Activated naive CD8-positive, alpha-beta T cell treated with anti-CD3 and anti-CD28 coated beads, Interleukin-2, amount 50 U/mL, for 24 hours (primary cell): ENCODE measurements at places on chromosomes 4 and X.

DNA sequence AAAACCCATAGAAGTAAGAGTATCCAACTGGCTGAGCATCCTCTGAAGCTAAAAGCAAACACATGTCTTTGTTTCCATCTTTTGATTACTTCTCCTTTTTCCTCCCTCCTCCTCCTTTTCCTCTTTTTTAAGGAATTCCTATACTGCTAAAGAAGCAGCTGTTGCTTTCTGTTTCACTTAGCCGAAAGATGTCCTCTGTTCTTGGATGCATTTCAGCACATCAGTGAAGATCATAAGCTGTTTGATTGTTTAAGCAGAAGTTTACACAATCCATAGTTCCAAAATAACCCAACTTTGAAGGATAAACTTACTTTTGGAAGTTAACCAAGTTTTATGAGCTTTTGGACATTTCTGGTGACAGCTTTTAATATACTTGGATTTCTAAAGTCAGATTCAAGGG is 55.1 kb upstream of the TNIP3 start:
- DNase-seq: no peak

DNA sequence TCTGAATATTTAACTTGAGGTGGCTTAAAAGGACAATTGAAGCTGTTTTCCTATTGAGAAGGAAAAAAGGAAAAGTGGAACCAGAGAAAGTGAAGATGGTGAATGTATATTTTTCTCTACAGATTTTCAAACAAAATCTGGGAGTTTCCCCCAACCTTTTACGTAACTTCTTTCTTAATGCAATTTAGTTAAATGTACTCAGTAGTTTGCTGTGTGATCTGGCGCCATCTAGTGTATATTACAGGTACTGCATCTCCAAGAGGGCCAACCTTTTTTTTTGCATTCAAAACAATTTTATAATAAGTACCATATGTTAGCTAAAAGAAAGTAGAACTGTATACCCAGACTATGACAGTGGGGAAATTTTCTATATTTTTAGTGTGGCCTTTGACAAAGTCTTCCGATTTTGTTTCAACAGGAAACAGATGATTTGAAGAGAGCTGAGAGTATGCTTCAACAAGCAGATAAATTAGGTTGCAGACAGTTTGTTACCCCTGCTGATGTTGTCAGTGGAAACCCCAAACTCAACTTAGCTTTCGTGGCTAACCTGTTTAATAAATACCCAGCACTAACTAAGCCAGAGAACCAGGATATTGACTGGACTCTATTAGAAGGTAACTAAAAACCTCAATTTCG is 82.0 kb downstream of the PLS3 start:
- DNase-seq: peak; percentile 11

GRCh38 chr4:70801265-70801809 is 38.4 kb downstream of the GRSF1 start:
- no peak for DNase-seq

- no peak for DNase-seq
Observed at GRCh38 chr4:186551849-186552248, 3.5 kb downstream of the MTNR1A start.

GRCh38 chr4:112130906-112131305 is 14.3 kb upstream of the FAM241A start:
- no peak for DNase-seq

DNA sequence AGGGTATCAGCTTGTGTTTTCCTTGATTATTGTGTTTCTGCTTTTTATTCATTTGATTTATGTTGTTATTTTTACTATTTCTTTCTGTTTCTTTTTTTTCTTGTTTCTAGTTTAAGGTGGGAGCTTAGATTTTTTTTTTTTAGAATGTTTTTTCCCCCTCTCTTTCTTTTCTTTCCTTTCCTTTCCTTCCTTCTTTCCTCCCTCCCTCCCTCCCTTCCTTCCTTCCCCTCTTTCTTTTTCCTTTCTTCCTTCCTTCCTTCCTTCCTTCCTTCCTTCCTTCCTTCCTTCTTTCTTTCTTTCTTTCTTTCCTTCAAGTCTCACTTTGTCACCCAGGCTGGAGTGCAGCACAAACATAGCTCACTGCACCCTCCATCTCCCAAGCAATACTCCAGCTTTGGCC is 31.4 kb upstream of the PRDM8 start:
- DNase-seq: no peak

- no peak for DNase-seq
Observed at GRCh38 chrX:70134116-70134477, 850 bp downstream of the IGBP1 start.

GRCh38 chr4:110484029-110484428 is 8.1 kb downstream of the ENPEP start:
- no peak for DNase-seq

DNA sequence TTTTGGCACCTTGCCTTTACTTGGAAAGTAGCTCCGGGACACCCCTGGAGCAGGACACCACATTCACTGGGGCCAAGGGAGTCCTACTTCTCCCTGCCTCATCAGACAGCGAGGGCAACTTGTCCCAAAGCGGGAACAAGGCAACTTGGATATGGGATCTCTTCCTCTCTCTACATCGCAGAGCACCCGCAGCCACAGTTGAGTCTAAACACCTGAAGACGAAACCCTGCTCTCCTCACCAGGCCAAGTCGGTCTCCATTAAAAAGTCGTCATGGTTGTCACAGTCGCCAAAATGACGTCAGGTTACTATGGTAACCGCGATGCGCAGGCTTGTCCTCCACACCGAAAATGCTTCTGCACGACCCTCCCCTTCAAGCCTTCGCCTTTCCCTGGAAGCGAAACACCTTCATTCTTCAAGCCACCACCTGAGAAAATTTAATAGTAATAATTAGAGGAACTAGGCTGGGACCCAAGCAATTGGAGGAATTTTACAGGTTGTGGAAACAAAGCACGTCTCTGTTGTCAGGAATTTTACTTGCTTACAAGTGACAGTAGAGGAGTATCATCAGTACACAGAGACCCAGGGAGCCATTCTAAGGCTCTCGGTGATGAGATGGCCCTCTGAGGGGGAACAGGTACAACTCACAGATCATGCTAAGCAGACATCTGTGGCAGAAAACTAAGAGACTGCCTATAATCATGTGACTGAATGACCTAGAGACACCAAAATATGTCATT is 30.5 kb upstream of the TCEAL4 start:
- DNase-seq: peak; percentile 68

- no peak for DNase-seq
Observed at GRCh38 chr4:97500423-97500822, 642.9 kb downstream of the STPG2 start.

- DNase-seq: no peak
Observed at GRCh38 chr4:167885872-167886271, 206.5 kb upstream of the ANXA10 start.

DNA sequence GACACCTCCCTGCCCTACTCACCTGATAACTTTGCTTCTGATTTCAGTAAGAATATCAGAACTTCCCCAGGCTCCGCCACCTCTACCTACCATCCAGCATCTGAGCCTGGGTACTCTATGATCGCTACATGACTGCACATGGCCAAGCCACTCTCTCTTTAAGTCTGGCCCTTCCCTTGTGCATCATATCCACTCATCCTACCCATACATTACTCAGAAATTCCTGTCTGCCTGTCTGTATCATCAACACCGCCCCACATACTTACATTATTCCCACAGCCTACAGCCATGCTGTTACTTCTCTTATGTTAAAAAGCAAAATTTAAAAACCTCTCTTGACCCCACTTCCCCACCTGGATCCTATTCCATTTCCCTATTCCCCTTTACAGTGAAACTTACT is 84.7 kb downstream of the SCD5 start:
- no peak for DNase-seq

GRCh38 chr4:79358438-79358837 is 32.6 kb upstream of the NAA11 start:
- no peak for DNase-seq

DNA sequence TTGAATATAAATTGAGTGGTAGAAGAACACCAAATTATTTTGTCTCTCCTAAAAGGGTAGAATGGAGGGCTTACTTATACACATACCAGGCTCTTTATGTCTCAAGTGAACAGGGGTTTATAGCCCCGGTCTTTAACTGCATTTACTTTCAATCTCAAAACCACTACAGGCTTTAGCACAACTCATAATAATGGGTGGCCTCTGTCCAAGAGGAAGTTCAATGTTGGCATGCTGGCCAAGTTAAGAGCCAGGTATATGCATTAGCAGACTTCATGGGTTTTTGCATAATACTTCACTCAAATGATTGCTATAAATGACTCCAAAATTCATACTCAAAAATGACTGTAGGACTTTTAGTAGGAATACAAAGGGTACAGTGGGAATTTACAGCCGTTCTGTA is 118.5 kb upstream of the OTUD4 start:
- no peak for DNase-seq

DNA sequence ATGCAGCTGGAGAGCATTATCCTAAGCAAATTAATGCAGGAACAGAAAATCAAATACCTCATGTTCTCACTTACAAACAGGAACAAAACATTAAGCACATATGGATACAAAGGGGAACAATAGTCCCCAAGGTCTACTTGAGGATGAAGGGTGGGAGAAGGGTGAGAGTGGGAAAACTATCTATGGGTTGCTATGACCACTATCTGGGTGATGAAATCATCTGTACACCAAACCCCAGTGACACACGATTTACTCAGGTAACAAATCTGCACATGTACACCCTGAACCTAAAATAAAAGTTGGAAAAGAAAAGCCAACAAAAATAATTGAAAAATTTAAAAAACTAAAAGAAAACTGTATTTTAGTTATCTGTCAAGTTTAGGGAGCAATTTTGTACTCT is 5.9 kb downstream of the HPGD start:
- DNase-seq: no peak

DNA sequence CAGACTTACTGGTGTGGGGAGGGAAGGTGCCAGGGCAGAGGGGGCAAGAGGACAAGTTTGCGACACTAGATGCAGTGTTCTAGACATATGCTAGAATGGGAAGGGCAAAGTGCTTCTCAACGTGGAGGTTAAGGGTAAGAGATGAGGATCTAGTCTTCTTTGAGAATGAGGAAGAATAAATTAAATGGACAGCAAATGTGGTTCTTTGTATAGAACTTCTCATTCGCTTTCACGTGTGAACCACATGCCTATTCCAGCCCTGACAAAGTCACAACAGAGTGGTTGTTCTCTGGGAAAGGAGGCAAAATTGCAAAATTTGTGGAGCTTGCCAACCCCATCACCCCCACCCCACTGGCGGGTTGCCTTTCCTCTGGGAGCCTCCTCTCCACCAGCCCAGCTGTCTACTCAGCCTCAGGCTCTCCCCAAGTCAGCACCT is 1.5 kb upstream of the ANXA5 start:
- no peak for DNase-seq

GRCh38 chr4:98092833-98093439 is 50.3 kb downstream of the STPG2 start:
- no peak for DNase-seq

DNA sequence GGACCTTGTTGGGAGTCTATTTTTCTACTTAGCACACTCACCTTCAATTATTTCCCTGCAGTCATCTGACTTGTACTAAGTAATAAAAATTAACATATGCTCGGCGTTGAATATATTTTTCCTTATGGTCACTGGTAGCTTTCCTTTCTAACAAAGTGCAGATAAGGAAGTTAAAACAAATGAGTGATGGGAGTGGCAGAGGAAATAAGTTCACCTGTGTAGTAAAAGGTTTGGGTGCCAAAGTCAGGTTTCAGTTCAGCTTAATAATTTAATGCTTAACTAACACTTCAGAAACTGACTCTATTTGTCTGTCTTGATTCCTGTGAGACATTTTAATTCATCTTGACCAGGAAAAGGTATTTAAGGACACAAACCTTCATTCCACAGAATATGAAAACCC is 184.4 kb downstream of the PCDH7 start:
- DNase-seq: no peak

GRCh38 chrX:139892512-139892911 is 40.3 kb downstream of the ATP11C start:
- DNase-seq: no peak

GRCh38 chr4:181835348-181835747 is 407.9 kb upstream of the TENM3 start:
- DNase-seq: no peak

DNA sequence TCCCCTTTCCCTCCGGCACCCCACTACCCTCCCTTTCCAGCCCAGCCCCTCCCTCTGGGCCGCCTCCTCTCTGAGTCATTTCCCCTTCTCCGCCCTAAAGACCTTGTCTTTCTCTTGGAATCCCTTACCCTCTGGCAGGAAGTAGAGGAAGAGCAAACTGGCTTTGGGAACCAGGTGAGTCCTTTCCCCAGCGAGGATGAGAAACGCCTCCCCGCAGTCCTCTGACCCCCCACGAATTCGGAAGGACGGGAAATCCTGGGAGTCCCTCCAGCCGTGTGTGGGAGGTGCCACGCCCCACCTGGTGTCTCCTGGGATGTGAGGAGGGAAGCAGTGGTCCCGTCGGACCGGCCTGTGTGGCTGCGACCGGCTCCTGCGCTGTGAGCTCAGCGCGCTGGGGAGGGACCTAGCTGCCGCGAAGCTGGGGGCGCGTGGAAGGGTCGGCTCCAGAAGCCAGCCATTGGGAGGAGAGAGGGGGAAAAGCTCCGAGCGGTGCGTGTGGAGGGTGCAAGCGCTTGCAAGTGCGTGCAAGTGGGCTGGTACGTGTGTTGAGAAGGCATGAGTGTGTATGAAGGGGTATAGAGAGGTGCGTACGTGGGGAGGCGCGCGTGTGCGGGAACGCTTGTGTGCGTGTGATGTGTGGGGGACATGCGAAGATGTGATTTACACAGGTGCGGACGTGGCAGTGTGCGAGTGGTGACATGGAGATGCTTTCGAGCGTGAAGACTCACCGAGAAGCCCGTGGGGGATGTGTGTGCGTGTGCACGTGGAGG is 46.3 kb downstream of the TEX13B start:
- DNase-seq: no peak

- DNase-seq: no peak
Observed at GRCh38 chr4:73653695-73654106, 33.5 kb upstream of the RASSF6 start.

GRCh38 chrX:133542476-133542875 is 127.2 kb upstream of the GPC4 start:
- DNase-seq: no peak

GRCh38 chrX:15915959-15916703 is 61.5 kb upstream of the AP1S2 start:
- no peak for DNase-seq

GRCh38 chr4:18111081-18111480 is 89.5 kb upstream of the LCORL start:
- DNase-seq: no peak

DNA sequence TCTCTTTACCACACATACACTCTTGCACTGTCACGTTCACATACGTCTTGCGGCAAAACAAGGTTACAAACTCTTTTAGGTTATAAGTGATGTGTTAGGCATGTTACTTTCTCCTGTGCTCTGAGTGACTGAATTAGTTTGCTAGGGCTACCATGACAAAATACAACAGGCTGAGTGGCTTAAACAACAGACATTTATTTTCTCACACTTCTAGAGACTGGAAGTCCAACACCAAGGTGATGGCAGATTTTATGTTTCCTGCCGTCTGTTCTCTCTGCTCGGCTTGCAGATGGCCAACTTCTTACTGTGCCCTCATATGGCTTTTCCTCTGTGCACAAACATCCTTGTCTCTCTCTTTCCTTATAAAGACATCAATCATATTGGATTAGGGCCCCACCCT is 1224.3 kb upstream of the TENM3 start:
- DNase-seq: no peak
